ENCODE measurements at places on chromosomes 12 and 14.

GRCh38 chr12:1800401-1801302, 19.7 kb upstream of the LRTM2 start:
- no peaks in the 10 kb centered on the region for H3K27me3 ChIP-seq
- H3K36me3 ChIP-seq = no peaks in the 10 kb centered on the region
- H3K27ac ChIP-seq = no peak overlapping the region
- H3K4me1 ChIP-seq = peaks cover 14% of the 10 kb centered on the region
- peak; percentile 70 for DNase-seq

DNA sequence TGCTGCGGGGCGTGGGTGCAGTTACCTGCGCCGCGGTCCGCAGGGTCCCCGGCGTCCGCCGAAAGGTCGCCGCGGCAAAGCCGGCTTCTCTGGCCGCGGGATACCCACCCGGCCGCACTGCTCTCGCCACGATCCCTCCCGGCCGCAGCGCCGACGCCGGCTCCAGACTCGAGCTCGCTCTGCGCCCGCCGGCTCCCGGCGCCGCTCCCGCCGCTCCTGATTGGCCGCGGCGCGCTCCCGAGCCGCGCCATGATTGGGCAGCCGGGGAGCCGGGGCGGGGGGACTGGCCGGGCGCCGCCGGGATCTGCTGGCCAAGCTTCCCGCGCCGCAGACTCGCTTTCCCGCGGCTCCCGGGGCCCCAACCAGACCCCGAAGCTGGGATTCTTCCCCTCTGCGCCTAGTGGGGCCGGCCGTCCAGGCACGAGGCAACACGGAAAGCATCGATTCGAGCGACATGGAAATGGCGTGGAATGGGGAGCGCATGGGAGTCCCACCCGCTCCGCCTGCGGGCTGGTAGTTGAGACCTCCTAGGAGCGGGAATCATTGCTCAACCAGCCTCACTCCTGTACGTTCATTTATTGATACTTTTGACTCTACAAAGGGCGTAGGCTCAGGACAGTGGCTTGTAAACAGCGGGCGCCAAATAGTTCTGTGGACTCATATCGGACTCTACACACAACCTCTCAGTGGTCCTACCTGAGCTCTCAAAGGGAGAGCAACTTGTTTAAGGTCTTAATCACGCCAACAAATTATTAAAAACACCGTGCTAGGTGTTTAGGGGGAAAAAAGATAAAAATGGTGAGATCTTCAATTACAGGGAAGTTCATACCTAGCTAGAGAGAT, 36.4 kb upstream of the STON2 start:
- peak overlapping the region; percentile 53 for H3K4me3 ChIP-seq
- H3K27ac ChIP-seq = no peak overlapping the region
- DNase-seq = no peak
- no peaks in the 10 kb centered on the region for H3K27me3 ChIP-seq

- no peak overlapping the region for H3K27ac ChIP-seq
- no peaks in the 10 kb centered on the region for H3K27me3 ChIP-seq
- no peaks in the 10 kb centered on the region for H3K4me1 ChIP-seq
- peaks cover 25% of the 10 kb centered on the region for H3K36me3 ChIP-seq
Observed at GRCh38 chr14:39140170-39140569, 26.0 kb downstream of the GEMIN2 start.

DNA sequence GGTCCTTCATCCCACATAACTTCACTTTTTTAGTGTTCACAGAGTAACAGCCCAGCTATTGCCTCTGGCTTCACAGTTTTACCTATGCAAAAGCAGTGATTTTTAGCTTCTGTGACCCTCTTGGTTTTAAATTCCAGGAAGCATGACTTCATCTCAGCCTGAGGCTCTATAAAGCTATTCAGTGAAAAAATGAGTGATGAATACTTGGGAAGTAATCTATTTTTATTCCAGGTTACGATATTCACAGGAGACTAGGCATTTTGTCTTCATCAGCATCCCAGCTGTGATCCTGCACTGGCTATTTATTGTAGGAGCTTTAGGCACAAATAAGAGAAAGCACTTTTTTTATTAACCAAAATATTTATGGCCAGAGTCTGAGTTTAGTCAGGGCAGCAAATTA, 164.8 kb downstream of the SNAPC1 start:
- H3K4me1 ChIP-seq = no peaks in the 10 kb centered on the region
- no peaks in the 10 kb centered on the region for H3K27me3 ChIP-seq
- no peak overlapping the region for H3K27ac ChIP-seq
- H3K4me3 ChIP-seq = no peak overlapping the region
- H3K36me3 ChIP-seq = no peaks in the 10 kb centered on the region
- DNase-seq = no peak

Measured in ascending aorta (tissue), 2 donors.